HS-27A (cell line): ENCODE measurements at places on chromosomes 2 and 18.
A peak's percentile ranks its signal among the peaks of the same experiment; 100 is the strongest.

DNA sequence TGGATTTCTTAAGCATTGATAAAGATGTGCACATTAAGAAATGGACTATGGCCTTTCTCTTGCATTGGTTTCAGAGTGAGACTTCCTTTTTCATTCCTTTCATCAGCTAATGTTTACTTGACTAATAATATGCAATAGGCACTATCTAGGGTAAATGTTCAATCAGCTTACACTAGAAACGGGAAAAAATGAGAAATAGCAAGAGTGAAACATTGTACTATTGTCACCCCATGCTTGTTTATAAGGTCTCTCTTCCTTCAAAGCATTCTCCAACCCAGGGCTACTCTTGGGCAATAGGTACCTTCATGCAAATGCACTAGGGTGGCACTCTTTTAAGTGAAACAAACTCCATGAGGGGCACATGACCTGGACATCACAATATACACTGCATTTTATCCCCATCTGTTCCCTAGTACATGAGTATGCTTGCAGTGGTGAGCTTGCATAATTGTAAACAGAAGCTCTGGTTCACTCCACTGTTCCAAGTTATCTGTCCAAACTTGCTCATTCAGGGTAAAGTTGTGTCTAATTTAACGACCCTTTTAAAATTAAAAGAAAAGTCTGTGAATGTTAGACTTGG is 402.3 kb downstream of the ERBB4 start:
- no peak for DNase-seq

- no peak for DNase-seq
These were observed 6.8 kb downstream of the ASXL3 start for GRCh38 chr18:33584548-33585430.

GRCh38 chr2:70280242-70280798 is 13.2 kb downstream of the SNRPG start:
- DNase-seq = no peak

DNA sequence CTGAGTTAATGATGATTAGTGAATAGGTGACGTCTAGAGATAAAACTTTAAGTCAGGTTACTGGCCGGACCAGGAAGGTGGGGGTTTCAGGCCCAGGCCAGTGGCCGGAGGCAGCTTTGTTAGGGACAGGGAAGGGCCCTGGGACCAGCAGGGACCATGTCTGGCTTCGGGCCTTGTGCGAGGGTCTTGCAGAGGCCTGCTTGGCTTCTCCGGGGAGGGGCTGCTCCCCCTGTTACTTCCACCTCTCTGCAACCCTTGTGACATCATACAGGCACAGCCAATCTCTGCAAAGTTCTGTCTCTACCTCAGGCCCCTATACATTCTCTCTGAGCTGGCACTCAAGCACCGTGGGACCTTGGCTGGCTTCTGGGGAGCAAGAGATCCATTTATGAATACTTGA is at the start of gene ALLC:
Gene ALLC (plus strand): TSS at position 320 of the 400 bp plus-strand sequence. CDS start 12,958 bp downstream, outside the sequence.
- DNase-seq = no peak

- no peak for DNase-seq
These were observed 53.6 kb upstream of the DDX18 start for GRCh38 chr2:117760916-117761315.

DNA sequence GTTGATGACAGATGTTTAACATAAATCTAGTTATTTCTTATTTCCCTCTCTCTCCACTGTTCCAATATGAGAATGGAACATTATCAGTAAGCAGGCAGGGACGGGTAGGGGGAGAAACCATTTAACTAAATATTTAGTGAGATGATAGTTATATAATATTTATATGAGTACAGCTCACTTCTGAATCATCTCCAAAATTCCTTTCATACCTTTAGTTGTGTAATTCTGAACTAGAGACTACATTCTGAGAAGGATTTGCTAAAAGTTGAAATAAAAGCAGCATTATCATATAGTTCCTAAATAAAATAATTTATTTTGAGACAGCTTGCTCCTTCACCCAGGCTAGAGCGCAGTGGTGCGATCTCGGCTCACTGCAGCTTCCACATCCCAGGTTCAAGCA is 41.4 kb downstream of the B4GALT6 start:
- no peak for DNase-seq

DNA sequence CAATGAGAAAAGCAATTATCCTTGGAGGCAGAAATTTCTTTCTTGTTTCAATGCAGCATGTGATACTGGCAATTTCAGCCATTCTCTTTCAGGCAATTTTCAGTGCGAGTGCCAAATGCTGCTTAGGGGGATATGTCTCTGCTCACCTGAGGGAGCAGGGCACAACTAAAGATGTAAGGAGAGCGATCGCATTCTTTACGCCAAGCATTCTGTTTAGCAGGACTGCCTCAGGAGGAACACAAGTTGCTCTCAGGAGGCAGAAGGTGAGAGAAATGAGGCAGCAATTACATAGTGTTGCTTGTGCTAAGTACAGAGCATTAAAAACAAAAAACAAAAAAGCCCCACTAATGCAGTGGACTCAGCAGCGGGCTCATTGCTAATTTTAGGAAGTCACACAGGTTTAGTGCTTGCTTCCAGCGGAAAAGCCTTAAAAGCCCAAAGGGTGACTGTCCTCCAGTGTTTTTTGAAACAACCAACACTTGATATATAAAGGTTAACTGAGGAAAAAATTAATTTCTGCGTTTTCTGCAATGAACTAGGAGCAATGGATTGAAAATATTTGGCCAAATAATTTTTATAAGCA is 116.9 kb downstream of the METTL8 start:
- DNase-seq = no peak

- DNase-seq = no peak
These were observed 24.4 kb upstream of the GPR39 start for GRCh38 chr2:132392221-132392620.

DNA sequence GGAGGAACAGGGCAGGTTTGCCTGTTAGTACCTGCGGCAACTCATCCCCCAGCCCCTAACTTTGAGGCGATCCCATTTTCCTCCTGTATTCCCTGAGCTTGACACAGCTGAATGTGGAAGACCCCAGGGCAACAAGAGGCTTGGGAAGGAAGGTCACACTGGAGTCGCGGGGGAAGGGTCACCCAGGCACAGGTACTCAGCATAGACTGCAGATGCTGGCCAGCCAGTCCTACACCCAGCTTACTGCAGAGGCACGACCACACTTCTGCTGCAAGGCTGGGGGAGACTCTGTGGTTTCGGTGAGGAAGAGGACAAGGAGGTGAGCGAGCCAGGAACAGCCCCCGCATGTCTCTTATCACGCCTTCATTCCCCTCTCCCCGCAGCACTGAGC is 91.5 kb downstream of the MALT1 start:
- DNase-seq = no peak

- no peak for DNase-seq
These were observed 10.6 kb downstream of the SUPT7L start for GRCh38 chr2:27652790-27653189.

GRCh38 chr2:20994130-20994529 is 49.7 kb downstream of the APOB start:
- DNase-seq = no peak

GRCh38 chr18:36572135-36572856 is 256.5 kb downstream of the TPGS2 start:
- no peak for DNase-seq

- DNase-seq = no peak
These were observed 36.2 kb downstream of the MAL start for GRCh38 chr2:95061601-95062183.

- DNase-seq = peak; percentile 91
These were observed 9.8 kb downstream of the STEAP3 start for GRCh38 chr2:119233326-119234020.

- DNase-seq = no peak
These were observed 151.2 kb upstream of the BOD1L2 start for GRCh38 chr18:56995579-56996188.

DNA sequence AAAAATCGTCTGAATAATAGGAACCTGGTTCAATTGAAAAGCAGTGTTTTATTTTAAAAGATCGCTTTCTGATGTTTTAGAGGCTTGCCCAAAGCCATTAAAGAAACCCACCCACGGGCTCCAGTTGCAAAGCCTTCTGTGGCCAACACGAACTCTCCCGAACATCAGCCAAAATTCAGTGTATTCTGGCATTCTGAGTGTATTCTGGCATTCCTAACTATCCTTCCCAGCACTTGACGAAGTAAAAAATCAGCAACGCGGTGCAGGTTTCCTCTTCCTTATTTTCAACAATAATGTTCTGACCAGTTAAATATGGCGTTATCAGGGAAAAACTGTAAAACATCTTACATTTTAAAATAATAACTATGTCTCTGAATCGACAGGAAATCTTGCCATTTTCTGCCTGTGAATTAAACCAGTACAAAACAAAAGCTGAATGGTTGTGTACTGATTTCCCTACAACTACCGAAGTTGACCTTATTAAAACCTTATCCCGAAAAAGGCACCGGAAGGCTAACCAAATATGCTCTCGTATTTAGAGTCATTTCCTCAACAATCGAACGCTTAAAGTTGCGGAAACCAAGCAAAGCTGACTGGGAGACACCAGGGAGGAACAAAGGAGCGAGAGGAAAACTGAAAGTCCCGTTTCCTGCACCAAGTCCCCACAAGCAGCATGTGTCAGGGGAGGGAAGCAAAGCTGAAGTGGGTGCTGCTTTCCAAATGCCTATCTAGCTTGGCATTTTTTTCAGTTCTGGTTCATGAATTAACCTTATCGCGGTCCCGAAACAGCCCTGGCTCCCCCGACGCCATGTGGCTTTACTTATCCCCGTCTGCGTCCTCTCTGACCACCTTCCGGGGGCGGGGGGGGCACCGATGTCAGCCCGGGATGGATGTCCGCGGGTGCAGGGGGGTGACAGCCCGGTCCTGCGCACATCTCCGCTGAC is 44.3 kb downstream of the ZNF516 start:
- no peak for DNase-seq

DNA sequence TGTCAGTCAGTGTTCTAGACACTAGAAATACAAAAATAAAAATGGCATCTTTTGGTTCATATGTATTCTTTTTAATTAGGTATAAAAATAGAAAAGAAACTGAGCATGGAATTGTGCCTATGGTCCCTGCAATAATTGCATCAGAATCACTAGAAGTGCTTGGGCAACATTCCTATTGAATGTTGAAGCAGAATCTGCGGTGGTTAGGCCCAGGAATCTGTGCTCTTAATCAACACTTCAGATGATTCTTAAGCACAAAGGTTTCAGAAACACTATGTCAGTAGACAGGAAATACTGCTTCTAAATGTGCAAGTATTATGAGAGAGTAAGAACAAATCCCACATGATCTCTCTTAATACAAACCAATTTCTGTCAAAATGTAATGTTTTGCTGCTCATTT is 20.3 kb upstream of the RBBP8 start:
- DNase-seq = no peak

GRCh38 chr18:11167778-11168177 is 18.4 kb upstream of the PIEZO2 start:
- no peak for DNase-seq

- peak; percentile 40 for DNase-seq
These were observed 5.9 kb downstream of the MFSD2B start for GRCh38 chr2:24015562-24016375.

DNA sequence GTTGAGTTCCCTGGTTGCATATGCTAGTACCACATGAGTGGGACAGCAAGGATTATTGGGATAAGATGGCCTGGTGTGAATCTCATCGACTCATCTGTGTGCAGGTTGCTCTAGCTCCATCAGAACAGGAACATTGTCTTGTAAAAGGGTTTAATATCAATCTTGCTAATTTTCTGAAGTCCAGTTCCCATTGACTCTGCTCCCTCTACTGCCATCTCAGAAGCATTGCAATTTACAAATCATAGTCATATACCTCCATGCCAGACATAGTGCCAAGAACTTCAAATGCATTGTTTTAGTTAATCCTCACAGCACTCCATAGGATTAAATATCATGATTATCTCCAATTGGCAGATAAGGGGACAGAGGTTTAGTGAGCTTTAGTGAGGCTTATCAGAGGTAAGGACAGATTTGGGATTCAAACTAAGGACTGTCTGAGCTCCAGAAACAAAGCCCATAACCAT is 4.8 kb upstream of the STAT4 start:
- DNase-seq = no peak

DNA sequence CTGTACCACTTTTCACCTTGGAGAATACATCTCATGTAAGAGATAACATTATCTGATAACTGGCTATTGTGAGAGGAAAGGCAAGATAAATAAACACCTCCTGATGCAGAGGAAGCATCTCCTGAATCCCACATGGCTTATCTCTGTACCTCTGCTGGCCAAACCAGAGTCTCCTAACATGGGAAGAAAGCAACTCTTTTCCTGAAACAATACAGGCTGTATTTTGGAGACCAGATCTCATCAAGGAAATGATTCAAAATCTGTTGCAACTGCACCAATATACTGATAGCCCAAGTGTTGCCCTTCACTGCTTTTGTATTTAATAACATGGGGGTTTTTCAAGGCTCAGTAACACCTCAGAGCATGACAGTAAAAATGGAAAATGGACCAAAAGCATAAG is 106.9 kb downstream of the MREG start:
- no peak for DNase-seq
